ENCODE measurements at places on chromosomes 16 and 17.

DNA sequence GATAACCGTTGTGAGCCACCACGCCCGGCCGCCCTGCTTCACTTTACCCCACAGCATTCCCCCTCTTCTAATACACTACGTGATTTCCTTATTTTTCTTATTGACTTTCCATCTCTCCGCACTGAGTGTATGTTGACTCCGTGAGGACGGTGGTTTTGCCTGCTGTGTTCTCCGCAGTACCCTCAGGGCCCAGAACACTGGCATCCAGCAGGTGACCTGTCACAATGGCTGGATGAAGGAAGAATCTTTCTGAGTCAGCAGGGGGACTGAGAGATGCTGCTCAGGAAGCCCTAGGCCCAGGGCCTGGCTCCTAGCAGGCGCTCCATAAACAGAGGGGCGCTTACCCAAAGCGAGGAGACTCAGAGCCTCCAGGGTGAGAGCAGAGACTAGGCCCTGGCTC lies 79.5 kb downstream of the RTN4RL1 start:
- no peaks in the 10 kb centered on the region for H3K27me3 ChIP-seq
- H3K4me3 ChIP-seq, result no peak overlapping the region
- no peaks in the 10 kb centered on the region for H3K4me1 ChIP-seq
- no peak overlapping the region for H3K27ac ChIP-seq

DNA sequence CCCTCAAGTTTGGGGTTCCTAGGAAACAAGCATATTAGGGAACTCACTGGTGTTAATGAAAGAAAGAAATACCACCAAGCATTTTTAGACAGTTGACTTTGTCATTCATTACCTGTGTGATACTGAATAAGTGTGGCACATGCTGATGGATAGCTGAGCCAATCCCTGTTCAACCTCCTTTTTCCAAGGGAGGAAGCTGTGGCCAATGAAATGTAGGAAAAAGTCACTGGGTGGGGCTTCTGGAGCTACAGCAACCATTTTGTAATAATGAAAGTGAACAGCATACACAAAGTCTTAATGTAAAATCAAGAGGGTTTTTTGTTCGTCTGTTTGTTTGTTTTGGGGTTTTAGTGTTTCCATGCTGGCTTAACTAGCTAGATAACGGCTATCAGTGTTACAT lies 254.3 kb upstream of the SALL1 start:
- H3K4me1 ChIP-seq, result no peaks in the 10 kb centered on the region
- no peak overlapping the region for H3K4me3 ChIP-seq
- H3K27ac ChIP-seq, result no peak overlapping the region
- H3K27me3 ChIP-seq, result no peaks in the 10 kb centered on the region
- no peaks in the 10 kb centered on the region for H3K36me3 ChIP-seq
- DNase-seq, result no peak

GRCh38 chr17:56440419-56440818 lies 153.1 kb upstream of the NOG start:
- peaks cover 23% of the 10 kb centered on the region for H3K4me1 ChIP-seq
- DNase-seq, result no peak
- no peak overlapping the region for H3K4me3 ChIP-seq
- no peaks in the 10 kb centered on the region for H3K36me3 ChIP-seq
- no peaks in the 10 kb centered on the region for H3K27me3 ChIP-seq

DNA sequence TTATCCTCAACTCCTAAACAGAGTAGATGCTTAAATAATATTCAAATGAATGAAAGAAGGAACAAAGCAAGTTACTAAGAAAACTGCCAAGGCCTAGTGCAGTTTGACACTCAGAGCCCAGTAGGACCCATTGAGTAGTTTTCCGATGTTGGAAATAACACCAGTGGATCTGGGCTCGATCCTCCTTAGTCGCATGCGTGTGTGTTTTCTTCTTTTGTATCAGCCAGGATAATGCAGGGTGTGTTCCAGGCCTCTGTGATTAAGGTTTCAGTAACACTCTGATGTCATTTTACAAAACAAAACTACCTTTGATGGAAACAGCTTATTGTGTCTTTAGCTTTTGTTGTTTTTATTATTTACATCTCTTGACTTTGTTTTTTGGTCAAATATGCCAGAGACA lies 24.5 kb downstream of the KSR1 start:
- no peak for DNase-seq
- H3K27ac ChIP-seq, result no peak overlapping the region
- H3K36me3 ChIP-seq, result no peaks in the 10 kb centered on the region
- no peak overlapping the region for H3K4me3 ChIP-seq
- no peaks in the 10 kb centered on the region for H3K27me3 ChIP-seq

DNA sequence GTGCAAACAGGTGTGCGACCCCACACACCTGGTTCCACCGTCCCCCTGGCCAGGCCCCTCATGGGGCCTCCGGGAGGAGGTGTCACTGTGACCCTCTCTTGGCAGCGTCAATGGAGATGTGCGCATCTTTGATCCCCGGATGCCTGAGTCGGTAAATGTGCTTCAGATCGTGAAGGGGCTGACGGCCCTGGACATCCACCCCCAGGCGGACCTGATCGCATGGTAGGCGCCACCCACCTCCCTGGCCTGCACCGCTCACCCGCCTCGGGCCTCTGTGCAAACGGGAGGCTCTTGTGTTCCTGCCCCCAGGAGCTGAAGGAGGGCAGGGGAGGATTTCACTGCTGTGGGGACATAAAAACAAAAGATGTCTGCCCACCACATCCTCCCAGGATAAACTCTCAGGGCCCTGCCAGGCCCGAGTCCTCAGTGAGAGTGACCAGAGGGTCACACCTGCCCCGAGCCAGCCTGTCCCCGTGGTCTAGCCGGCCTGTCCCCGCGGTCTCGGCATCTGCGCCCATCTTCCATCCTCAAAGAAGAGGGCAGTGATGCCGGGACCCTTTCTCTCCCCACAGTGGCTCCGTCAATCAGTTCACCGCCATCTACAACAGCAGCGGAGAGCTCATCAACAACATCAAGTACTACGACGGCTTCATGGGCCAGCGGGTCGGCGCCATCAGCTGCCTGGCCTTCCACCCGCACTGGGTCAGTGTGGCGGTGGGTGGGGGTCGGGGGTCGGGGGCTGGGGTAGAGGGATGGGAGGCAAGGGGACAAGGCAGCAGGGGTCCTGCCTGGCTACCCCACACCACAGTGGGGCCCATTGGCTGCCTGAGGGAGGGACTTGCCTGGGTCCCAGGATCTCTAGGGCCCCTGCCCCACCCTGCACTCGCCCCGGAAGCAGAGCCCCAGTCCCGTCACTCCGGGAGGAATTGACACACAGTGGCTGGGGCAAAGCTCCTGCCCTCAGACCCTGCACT lies 29.0 kb upstream of the CHMP6 start:
- DNase-seq, result no peak
- no peak overlapping the region for H3K4me3 ChIP-seq
- H3K4me1 ChIP-seq, result no peaks in the 10 kb centered on the region
- no peaks in the 10 kb centered on the region for H3K27me3 ChIP-seq
- no peaks in the 10 kb centered on the region for H3K36me3 ChIP-seq

GRCh38 chr17:10172778-10173177 lies 25.6 kb downstream of the GAS7 start:
- no peak overlapping the region for H3K27ac ChIP-seq
- H3K27me3 ChIP-seq, result no peaks in the 10 kb centered on the region
- no peak overlapping the region for H3K4me3 ChIP-seq

- H3K36me3 ChIP-seq, result no peaks in the 10 kb centered on the region
- no peak overlapping the region for H3K4me3 ChIP-seq
- no peak for DNase-seq
- H3K4me1 ChIP-seq, result peaks cover 9% of the 10 kb centered on the region
Measured at GRCh38 chr17:45703348-45703747, 80.8 kb upstream of the CRHR1 start.

DNA sequence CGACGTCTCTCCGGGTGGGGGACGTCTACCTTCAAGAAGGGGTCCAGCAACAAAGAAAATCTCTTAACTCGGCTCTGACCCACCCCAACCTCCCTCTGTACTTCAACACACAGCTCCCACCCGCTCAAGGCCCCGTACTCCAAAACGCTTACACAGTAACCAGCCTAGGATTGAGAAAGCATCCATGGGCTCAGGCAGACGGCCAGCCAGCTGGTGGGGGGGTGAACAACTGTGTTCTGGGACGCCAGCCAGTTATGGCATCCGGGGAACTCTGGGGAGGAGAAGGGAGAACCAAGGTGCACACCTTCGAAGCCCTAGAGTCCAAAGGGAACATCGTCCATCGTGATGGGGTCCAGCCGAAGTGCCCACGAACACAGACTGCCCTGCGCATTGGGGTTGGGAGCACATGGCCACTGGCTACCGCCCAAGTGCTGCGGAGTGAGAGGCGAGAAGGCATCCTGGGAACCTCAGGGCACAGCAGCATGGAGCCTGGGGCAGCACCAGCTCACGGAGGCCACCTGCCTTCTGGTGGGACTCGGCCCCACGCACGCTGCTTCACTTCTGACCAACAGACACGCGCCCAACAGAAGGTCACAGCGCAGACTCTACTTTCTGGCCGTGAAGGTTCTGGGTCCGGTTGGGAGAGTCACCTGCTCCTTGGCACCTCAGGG lies 14.3 kb downstream of the SLC16A3 start:
- H3K4me1 ChIP-seq, result peaks cover 50% of the 10 kb centered on the region
- H3K36me3 ChIP-seq, result peaks cover 77% of the 10 kb centered on the region
- no peaks in the 10 kb centered on the region for H3K27me3 ChIP-seq
- DNase-seq, result peak; percentile 97

- no peaks in the 10 kb centered on the region for H3K27me3 ChIP-seq
- no peak for DNase-seq
- no peaks in the 10 kb centered on the region for H3K4me1 ChIP-seq
- no peak overlapping the region for H3K4me3 ChIP-seq
- H3K27ac ChIP-seq, result no peak overlapping the region
- no peaks in the 10 kb centered on the region for H3K36me3 ChIP-seq
Measured at GRCh38 chr16:79635488-79635887, 35.0 kb upstream of the MAF start.

DNA sequence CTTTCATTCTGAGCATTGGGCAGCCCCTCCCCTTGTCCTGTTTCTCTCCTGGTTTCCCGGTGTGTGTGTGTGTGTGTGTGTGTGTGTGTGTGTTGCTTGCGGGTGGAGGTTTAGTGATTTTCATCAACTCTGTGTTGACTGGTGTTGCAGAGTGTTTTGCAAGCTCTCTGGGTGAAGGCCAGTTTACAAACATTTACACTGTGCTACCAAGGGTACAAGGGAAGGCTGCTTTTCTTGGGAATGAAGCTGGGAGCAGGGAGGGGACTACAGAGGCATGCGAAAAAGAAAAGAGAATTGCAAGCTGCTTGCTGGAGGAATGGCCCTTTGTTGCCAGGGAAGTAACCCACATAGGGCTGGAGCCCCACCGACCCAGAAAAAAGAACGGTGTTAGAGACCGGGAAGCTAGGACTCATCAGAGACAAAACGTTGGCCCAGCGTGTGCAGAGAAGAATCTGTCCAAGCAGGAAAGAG lies 29.6 kb downstream of the HS3ST3B1 start:
- H3K4me3 ChIP-seq, result no peak overlapping the region
- H3K36me3 ChIP-seq, result peaks cover 5% of the 10 kb centered on the region
- H3K27me3 ChIP-seq, result no peaks in the 10 kb centered on the region
- no peak overlapping the region for H3K27ac ChIP-seq
- DNase-seq, result no peak

- no peak for DNase-seq
- H3K27me3 ChIP-seq, result no peaks in the 10 kb centered on the region
- no peak overlapping the region for H3K4me3 ChIP-seq
- H3K4me1 ChIP-seq, result peaks cover 6% of the 10 kb centered on the region
Measured at GRCh38 chr17:12993631-12994030, 24.2 kb downstream of the ELAC2 start.

DNA sequence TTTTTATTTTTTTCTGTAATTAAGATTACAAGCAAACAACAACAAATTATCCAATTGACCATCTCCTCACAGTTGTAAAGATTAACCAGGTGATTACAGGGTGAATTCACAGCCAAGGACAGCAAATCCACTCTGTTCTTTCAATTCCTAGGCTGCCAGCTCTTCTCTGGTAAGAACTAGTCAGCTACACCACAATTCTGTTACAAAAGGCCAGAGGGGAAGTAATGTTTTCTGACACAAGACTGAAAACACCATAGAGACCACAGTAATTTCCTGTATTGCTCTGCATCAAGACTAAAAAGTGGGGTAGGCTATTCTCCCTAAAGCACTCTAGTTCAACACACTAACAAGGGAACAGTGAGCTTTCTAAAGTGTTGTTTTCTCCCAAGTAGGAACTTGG lies 10.6 kb downstream of the CA10 start:
- H3K27me3 ChIP-seq, result no peaks in the 10 kb centered on the region
- H3K36me3 ChIP-seq, result no peaks in the 10 kb centered on the region
- no peak overlapping the region for H3K4me3 ChIP-seq
- no peak for DNase-seq
- H3K4me1 ChIP-seq, result no peaks in the 10 kb centered on the region

- no peaks in the 10 kb centered on the region for H3K27me3 ChIP-seq
- no peaks in the 10 kb centered on the region for H3K4me1 ChIP-seq
- H3K36me3 ChIP-seq, result no peaks in the 10 kb centered on the region
- H3K27ac ChIP-seq, result no peak overlapping the region
- DNase-seq, result no peak
Measured at GRCh38 chr16:6947291-6947690, 385.4 kb upstream of the RBFOX1 start.

DNA sequence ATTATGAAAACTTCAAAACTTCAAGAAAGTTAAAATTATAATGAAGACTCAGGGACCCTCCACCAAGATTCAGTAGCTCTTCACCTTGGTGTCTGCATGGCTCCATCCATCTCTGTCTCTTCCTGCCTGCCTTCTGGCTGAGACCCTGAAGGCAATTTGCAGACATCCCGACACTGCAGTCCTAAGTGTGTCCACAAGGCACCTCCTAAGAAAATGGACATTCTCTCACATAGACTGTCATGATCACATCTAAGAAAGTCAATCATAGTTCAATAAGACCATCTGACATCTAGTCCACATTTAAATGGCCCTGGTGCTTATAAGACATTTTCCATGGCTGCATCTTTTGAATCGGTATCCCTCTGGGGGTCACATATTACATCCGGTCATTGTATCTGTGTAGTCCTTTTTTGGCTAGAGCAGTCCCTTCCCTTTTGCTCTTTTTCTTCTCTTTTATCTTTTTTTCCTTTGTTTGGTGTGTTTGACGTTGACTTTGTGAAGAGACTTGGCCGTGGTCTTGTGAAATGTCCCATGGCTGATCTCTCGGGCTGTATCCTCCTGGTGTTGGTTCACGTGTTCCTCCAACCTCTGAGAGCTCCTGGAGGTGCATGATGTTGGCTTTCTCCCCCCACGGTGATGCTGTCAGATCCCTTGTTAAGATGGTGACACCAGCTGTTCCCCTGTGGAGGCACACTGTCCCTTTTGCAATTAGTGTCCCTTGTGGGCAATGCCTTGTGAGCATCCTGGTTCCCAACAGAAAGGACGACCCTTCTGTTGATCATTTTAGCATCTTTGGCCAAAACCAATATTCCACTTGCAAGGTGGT lies 5.0 kb upstream of the TNFRSF13B start:
- H3K27me3 ChIP-seq, result peaks cover 18% of the 10 kb centered on the region
- no peak overlapping the region for H3K27ac ChIP-seq
- no peaks in the 10 kb centered on the region for H3K36me3 ChIP-seq
- DNase-seq, result no peak
- peaks cover 5% of the 10 kb centered on the region for H3K4me1 ChIP-seq
- no peak overlapping the region for H3K4me3 ChIP-seq

- H3K4me3 ChIP-seq, result no peak overlapping the region
- H3K4me1 ChIP-seq, result no peaks in the 10 kb centered on the region
- H3K27ac ChIP-seq, result no peak overlapping the region
Measured at GRCh38 chr16:6482696-6483468, 849.8 kb upstream of the RBFOX1 start.

GRCh38 chr17:63768433-63768832 lies 5.0 kb downstream of the CCDC47 start:
- H3K4me3 ChIP-seq, result no peak overlapping the region
- H3K36me3 ChIP-seq, result peaks cover 24% of the 10 kb centered on the region
- no peak overlapping the region for H3K27ac ChIP-seq
